ENCODE measurements at places on chromosomes 1 and 21.

DNA sequence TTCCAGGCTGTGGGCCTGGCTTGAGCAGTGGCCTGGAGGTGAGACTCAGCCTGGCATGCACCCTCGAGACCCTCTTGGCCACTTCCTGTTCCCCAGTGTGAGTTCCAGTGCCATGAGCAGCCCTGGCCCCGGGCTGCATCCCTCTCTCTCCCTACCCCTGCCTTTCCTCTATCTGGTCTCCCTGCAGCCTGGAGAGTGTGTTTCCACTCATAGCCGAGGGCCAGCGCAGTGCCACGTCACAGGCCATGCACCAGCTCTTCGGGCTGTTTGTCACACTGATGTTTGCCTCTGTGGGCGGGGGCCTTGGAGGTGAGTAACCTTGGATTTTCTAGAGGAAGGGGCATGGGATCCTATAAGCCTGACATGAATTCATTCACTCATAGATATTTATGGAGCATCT lies 13.6 kb downstream of the RHBG start:
- no peak for DNase-seq

DNA sequence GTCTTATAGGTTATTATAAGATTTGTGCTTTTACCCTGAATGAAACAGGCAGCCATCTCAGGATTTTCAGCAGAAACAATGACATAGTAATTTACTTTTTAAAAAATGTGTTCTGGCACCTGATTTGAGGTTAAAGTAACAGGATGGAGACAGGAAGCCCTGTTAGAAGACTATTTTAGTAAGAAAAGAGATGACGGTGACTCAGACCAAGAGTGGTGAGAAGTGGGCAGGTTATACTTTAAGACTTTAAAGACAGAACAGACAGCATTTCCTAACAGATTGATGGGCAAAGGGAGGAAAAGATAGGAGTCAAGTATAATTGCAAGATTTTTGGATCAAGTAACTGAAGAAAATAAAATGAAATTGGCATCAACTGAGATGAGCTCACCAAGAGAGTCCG lies 436.8 kb upstream of the NR5A2 start:
- DNase-seq = no peak

DNA sequence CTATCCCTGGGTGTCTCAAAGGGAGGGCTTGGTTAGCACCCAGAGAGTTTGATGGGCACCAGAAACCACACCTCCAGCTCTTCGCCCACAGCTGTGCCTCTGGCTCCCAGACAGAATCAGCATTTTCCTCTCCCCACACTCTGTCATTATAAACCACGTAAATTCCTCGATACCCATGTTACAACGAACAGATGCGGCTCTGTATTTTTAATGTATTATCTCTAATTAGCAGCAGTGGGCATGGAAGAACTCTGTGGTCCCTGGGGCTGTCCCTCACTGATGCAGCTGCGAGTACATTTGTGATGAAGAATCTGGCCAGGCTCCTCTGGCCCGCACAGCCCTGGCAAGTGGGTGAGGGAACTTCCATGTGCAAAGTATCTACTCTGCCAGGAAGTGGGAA lies 10.8 kb downstream of the HMGB4 start:
- DNase-seq = no peak

- peak; percentile 97 for DNase-seq
These were observed 35.6 kb upstream of the WASF2 start for GRCh38 chr1:27525296-27526272.

DNA sequence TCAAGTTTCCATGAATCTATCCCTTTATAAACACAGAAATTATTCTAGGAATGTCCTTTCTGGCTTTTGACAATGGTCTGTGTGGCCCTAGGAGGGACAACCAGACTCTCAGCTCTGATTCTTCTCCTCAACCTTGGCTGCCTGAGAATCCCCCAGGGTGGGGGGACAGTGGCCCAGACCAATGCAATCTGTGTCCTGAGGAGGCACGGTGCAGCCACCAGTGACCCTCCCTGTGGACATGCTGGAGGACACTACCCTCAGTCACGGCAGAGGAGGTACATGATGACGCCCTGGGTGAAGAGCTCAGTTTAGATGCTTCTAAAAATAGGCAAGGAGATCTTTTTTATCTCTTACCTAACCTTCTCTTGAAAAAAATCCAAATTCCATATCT lies 91.7 kb downstream of the PGBD5 start:
- DNase-seq = no peak

GRCh38 chr1:22705586-22705985 lies 5.1 kb upstream of the EPHB2 start:
- no peak for DNase-seq

- peak; percentile 87 for DNase-seq
These were observed 56.2 kb upstream of the RASAL2 start for GRCh38 chr1:178037510-178038253.

GRCh38 chr1:167973832-167974231 lies 37.0 kb upstream of the MPC2 start:
- peak; percentile 47 for DNase-seq

GRCh38 chr1:99004861-99005442 lies at the start of gene PLPPR5:
TSS of gene PLPPR5 (minus strand) at chr1:99004861. CDS start at chr1:99004671, 190 bp downstream.
- DNase-seq = peak; percentile 33

- DNase-seq = peak; percentile 61
These were observed 1057.3 kb downstream of the ADGRL2 start for GRCh38 chr1:82858031-82858430.

DNA sequence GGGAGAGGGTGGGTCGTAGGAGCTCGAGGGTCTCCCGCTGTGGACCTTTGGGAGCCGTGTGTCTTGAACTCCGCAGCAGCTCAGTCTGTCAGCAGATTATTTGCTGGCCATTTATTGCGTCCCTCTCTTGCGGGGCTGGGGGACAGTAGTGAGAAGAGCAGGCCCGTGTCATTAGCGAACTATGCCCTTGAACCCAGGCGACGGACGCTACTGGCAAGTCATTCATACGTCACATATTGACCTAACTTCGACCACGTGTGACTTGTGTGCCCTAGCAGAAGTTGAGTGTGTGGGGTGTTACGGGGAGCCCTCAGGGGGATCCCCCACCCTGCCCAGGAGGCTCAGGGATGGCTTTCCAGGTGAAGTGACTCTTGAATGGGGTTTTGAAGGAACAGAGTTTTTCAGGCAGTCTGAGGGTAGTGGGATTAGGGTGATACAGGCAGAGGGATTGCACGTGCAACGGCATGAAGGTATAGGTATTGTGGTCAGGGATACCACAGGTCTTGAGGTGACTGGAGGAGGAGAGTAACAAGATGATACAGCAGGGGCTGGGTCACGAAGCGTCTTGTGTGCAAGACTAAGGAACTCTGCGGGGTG lies 13.0 kb downstream of the RCC1 start:
- no peak for DNase-seq

DNA sequence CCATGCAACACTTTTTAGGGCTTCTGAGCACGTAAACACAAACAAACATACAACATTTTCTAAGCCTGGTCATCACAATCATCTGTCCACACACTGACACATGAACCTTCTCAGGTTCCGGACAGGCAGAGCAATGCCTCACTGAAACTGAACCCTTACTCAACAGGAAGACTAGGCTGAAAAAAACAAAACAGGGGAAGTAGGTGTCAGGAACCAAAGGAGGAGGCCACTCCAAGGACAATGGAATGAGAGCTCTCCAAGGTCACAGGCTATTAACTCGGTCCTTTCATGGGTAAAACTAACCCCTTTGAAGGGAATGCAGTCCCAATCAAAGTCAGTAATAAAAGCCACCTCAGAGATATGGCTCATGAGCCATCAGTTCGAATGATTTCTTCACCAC lies 76.6 kb downstream of the FAM78B start:
- peak; percentile 6 for DNase-seq

DNA sequence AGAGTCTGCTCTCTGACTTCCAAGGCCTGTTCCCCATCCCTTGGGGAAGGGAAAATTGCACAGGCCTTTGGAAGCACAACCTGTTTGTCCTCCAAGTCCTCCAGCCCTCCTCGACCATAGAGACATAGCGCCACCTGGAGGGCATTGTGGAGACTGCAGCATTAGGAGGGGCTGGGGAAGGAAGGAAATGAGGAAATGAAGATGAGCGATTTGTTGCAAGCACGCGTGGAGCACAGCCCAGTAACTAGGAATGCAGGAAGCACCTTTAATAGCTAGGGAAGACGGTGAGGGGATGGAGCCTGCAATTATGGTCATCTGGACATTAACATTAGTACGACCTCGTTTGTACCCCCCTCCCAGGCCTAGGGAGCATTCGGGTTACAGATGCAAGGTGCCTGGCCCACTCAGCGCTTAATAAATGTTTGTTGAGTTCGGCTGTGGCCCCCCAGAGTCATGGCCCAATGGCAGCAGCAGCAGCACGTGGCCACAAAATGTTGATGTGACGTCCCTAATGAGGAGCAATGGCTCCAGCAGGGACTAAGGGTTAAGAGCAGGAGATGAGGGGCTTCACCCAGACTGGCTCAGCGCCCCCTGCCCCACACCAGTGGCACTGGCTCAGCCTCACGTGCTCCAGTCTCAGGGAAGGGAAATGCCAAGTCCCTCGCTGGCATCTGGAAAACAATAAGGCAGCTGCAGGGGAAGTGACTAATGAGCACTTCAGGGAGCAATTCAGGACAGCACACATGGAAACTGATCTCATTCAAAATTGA lies 8.0 kb upstream of the CAMK2N1 start:
- peak; percentile 90 for DNase-seq

Data from lung (tissue), 17 donors.